ENCODE measurements at places on chromosomes 5 and 9.

DNA sequence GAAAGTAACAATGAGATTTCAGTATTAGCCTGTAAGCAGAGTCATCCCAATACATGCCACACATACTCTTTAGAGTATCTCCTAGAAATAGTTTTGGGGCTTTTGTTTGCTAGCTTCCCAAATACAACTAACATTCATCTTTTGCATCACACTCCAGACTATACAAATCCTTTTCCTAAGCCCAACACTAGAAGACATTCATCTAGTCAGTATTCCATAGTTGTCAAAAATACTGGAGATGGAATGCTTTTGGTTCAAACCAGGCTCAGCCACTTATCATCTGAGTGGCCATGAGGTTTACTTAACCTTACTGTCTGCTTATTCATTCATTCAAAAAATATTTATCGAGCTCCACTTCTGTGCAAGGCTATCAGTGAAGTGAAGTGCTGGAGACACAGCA lies 205.1 kb upstream of the SGCD start:
- no peak for DNase-seq

GRCh38 chr9:133111808-133112662 lies 9.0 kb downstream of the RALGDS start:
- no peak for DNase-seq

- DNase-seq = no peak
Observed at GRCh38 chr5:123215929-123216702, 127.1 kb downstream of the PRDM6 start.

- DNase-seq = no peak
Observed at GRCh38 chr9:105711867-105712266, 17.5 kb downstream of the TMEM38B start.

GRCh38 chr5:167716126-167716775 lies 575.2 kb upstream of the WWC1 start:
- DNase-seq = no peak

DNA sequence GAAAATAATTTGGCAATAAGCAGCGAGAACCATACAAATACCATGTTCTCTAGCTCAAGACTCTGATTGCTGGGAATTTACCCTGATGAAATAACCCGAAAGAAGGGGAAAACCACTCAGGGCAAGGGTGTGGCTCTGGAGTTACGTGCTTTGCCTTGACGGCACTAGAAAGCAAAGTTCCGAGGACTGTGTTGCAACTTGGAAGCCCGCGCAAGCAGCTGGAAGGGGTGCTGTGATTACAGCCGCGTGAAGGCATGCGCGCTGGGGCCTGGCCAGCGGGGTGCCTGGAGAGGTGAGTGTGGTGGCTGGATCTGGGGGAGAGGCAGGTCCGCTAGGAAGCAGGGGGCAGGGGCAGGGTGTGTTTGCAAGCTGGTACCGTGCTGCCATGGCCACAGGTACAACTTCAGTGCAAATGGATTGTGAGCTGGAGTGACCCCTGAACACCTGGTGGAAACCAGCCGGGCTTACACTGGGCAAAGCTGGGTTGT lies 52.6 kb upstream of the CNOT6 start:
- DNase-seq = no peak

DNA sequence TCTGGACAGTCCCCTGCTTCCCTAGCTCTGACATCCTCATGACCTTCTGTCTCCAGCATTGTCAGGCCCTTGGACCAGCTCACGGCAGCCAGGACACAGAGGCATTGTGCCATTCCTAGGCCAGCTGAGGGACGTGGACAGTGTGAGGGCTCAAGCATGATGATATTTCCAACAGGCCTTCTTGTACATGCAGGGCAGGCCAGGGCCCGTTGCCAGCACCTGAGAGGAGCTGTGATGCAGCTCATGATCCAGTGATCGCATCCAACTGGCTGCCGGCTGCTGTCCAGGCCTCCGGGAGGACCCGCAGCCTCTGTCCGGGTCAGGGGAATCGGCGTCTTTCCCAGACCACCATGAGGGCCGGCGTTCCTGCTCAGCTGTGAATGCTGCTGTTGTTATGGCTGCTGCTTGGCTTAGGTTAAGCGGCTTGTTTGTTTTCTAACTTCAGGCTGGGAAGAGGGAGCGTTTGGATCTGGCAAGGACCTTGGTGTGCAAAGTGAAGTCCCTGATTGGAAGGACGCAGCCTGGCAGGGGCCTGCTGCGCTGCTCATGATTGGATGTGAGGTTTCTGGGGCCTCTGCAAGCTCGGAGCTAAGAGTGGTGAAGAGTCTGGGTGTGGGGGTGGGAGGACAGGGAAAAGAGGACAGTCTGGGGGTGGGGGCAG lies 53.8 kb downstream of the PDZD2 start:
- DNase-seq = no peak
